CD4-positive, alpha-beta T cell treated with Interleukin-21 for 1 hour (primary cell): ENCODE measurements at places on chromosomes 4 and X.

- no peak for DNase-seq
Observed at GRCh38 chr4:17275836-17276235, 236.1 kb downstream of the QDPR start.

- no peak for DNase-seq
Observed at GRCh38 chr4:184376126-184376838, 98.1 kb downstream of the IRF2 start.

GRCh38 chrX:16087076-16087475 is 36.3 kb upstream of the GRPR start:
- DNase-seq = no peak

DNA sequence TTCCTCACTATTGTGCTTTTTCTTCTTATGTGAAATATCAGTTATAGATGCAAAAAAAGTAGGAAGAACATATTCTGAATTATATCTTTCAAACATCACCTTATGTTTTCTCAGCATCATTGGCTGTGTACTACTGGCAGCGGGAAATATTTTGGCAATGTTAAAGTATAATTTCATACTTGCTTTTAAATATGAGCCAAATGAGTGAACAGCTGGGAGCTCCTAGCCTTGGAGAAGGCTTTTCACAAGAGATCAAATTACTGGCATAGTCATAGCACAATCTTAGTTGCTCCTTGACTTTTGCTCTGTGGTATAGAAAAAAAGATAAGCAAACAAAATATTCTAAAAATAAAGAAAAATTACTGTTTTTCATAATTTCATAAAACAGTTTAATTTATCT is 1575.8 kb upstream of the PABPC4L start:
- DNase-seq = no peak

DNA sequence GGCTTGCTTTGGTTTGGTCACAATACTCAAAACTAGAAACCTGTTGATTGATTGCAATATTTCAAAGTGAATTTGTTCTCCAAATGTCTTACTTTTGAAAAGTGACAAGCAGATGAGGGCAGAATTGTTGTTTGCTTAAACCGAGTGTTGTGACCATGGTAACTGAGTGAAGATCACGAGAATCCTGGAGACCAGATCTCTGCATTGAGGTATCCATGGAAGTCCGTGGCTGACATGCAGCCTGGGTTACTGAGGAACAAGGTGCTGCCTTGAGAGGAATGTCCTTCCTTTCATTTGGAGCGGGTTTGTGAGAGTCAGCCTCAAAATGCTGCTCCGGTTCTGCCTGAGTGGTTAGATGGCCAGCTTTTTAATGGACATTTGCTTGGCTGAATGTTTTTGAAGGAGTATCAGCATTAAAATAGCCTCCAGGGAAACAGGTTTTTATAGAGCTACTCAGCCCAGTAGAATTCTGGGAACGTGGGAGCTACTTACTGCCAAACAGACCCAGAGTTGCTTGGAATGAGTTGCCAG is 31.3 kb downstream of the NYX start:
- DNase-seq = no peak

DNA sequence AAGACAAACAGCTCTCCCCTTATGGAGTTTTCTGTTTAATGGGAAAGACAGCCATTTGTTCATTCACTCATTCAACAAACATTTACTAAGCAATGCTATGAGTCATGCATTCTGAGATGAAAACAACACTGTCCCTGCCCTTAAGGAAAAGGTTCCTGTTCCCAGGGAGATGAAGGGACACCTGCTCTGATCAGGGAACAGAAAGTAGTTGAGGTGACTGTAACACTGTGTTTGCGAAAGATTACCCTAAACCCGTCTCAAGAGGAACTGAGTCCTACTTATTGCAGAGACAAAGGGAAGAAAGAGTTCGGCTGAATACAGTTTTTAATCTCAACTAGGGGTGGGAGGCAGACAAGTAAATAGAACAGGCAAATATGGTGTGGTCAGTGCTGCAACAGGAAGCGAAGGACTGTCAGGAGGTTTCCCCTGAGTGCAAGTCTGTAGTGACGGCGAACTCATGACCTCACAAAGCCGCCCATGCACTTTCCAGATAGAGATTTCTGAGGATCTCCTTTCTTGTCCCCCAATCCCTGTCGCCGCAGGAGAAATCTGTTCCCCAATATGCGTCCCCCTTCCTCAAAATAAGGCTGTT is 712 bp downstream of the STX18 start:
- DNase-seq = peak; percentile 38

DNA sequence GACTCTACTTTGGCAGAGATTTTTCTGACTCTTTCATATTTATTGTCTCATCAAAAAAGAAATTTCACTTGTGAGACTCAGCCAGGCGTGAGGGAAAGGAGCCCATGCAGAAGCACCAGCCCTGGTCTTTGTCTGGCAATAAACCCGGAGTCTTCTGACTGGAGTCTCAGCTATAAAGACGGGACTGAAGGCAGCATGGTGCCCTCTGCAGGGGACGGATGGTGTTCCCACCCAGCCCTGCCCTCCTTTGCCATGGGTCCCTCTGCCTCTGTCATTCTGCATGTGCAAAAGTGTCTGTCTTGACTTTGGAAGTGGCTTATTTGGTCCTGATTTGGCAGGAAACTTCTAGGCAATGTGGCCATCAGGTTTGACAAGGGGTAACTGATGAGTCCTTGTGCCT is 14.2 kb downstream of the ZNF185 start:
- no peak for DNase-seq

DNA sequence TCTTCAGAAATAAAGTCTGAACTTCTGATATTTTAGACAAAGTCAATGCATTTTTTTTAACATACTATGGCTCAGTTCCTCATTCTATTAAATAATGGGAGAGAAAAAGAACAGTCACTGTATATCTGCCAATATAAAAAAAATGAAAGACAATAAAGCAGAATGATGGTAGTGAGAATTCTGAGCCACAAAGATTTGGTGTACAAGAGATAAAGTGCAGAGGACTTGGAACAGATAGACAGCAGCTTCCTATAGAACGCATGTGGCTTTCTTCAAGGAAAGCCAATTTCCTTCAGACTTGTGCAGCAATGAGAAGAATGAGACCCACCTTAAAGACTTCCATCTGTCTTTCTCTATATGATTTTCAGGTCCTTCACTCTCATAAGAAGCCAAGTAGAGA is 39.7 kb downstream of the RASGEF1B start:
- no peak for DNase-seq

- DNase-seq = no peak
Observed at GRCh38 chr4:82718162-82718940, 80.2 kb downstream of the SCD5 start.

GRCh38 chr4:107743532-107743931 is 23.5 kb upstream of the PAPSS1 start:
- no peak for DNase-seq

DNA sequence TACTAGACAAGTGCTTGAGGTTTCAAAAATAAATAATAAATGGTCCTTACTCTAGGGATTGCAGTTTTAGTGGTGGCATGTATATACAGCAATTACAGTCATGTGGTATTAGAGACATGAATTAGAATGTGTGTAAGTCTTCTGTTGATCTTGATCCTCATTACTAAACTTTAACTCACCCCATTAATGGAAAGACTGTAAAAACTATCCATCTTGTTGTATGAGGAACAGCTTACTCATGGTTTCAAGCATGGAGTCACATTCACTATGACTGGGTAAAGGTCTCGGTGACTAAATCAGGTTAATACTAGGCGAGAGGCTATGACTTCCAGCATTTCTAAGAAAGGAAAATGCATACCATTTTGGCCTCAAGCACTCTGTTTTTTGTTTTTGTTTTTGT is 107.0 kb upstream of the HPGD start:
- DNase-seq = no peak

DNA sequence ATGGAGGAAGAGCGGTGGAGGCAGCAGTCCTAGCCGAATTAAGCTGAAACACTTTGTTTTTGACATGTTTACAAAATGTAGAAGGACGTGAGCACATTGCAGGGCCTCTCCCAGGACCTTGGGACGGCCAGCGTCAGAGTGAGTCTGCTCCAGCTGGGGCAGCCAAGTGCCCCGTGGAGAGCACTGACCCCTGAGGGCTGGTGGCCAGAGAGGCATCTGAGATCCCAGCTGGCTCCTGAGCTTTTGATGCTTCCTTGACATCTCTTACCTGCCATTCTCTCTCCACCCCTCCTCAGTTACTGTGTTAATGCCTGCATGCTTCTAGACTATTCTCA is 24.7 kb downstream of the NAT8L start:
- DNase-seq = no peak

DNA sequence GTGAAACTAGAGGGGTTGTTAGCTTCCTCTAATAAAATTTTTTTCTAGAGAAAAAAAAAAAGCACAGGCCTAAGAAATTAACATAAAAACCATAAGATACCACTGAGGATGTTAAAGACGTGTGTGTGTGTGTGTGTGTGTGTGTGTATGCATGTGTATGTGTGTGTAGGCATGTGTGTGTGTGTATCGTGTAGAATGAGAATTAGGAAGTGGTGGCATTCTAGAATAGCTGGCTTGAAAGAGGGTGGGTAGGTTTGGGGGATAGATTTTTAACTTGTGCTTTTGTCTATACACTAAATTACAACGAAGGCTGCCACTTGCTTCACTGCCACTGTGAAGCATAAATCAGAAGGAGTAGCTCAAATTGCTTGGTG is 22.5 kb upstream of the AFM start:
- DNase-seq = no peak

DNA sequence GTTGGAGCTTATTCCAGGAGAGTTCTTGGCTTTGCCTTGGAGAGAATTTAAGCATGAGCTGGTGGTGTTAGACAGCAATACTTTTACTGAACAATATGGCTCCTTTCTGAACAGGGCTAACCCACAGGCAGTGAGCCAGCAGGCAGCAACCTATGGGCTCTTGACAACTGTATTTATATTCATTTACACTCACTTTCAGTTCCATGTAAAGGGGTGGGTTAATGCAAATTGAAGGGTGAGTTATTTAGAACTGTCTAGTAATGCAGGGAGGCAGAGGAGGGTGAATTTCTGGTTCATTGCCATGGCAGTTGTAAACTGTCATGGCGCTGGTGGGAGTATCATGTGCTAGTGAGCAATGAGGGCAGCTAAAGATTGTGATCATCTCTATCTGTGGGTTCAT is 15.7 kb downstream of the FOXR2 start:
- DNase-seq = no peak

DNA sequence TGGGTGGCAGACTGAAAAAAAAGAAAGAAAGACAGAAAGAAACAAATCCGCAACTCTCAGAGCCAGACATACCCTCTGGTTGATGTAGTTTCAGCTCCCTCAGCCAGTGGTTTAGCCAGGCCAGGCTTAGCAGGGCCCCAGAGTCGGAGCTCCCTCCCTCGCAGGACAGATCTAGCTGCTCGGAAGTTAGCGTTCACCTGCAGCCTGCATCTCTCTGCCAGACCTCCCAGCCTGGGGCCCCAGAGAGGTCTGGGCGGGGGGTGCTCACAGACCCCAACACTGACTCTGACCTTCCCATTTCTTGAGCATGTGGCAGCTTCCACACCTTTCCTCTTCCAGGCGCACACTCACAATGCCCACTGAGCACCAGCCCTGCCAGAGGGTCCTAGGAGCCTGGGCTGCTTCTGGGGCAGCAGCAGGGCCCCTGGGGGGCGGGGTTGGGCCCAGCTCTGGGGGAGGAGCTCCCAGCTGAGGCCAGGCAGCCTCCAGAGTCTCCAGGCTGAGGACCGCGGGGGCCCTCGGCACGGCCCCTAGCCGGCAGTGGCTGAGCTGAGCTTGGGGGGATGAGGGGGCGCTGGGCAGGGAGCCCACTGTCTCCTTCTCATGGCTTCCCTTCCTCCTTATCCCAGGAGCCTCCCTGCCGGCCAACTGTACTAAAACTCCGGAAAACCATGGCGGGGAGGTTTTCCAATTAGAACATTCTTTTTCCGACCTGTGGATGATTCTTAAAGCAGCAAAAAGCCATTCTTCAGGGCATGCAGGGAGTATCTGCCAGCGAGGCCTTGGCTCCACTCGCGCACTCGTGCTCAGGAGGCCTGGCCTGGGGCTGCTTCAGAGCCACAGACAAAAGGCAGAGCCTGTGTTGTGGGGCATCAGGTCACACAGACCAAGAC is 4.6 kb upstream of the ZNF185 start:
- no peak for DNase-seq

- peak; percentile 37 for DNase-seq
Observed at GRCh38 chrX:110992611-110993010, 103.4 kb upstream of the PAK3 start.

DNA sequence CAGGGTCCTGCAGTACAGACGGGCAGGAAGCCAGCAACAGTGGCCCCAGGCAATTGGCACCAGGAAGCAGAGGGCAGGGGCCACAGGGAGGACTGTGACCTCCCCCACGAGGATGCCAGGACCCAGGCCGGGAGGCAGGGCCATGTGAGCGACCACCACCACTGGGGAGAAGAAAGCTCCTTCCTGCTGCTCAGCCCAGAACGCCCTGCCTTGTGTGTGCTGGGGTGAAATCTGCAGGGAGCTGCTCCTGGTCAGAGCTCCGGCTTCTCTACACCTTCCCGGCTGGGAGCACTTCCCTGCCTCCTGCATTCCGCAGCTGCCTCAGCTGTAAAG is 100.4 kb downstream of the HMX1 start:
- DNase-seq = no peak

DNA sequence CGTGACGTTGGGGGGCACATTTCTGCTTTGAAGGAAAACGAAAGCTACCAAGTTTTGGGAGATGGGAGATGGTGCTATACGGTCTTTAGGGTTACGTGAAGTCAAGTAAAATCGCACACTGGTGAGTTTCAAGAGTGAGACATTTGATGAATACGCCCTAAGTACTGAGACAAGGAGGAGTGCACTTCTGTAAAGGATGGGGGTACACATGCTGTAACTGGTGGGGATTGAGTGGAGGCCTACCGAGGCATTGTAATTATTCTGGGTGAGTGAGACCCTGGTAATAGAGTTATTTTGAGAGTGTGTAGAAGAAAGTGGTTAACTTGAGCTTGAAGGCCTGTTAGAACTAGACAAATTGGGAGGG is 536 bp downstream of the SH3BGRL start:
- DNase-seq = peak; percentile 3

GRCh38 chr4:5029447-5029846 is 10.2 kb upstream of the CYTL1 start:
- DNase-seq = no peak

- no peak for DNase-seq
Observed at GRCh38 chr4:16692046-16692445, 206.4 kb downstream of the LDB2 start.
